ENCODE measurements at places on chromosomes 4 and X.

DNA sequence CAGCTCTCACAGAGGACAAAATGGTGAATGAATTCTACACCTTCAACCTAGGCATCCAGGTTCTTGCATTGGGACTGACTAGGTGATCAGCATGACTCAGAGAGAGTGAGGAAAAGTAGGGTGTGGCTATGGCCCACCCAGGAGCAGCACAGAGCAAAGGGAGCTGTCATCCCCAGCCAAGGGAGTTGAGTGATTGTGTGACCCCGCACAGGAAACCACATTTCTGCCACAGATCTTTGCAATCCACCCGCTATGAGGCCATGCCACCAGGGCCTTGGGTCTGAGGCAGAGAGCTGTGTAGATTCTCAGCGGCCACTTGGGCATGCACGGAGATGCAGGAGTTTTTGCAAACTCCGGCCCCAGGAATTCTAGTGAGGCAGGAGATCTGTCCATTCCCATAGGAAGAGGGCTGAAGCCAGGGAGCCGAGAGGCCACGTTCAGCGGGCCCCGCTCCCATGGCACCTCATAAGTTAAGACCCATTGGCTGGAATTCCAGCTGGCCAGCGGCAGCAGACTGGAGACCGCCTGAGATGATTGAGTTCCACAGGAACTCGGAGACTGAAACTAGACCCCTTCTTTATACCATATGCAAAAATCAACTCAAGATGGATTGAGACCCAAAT lies 75.9 kb downstream of the NAA11 start:
- no peak for DNase-seq

- DNase-seq = no peak
Measured at GRCh38 chr4:38560340-38560739, 103.7 kb upstream of the KLF3 start.

- DNase-seq = no peak
Measured at GRCh38 chr4:139214039-139214534, 37.1 kb upstream of the ELF2 start.

DNA sequence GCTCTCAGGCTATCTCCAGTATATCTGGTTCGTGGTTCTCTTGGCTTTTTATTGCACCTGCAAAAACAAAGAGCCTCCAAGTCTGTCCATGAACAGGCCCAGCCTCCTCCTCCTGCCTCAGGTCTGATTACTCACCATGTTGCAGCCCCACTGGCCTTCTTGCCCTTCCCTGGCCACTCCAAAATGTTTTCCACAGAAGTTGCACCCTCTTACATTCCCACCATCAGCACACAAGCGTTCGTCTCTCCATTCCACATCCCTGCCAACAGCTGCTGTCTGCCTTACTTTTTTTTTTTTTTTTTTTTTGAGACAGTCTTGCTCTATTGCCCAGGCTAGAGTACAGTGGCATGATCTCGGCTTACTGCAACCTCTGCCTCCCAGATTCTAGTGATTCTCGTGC lies 86.7 kb downstream of the RFC1 start:
- DNase-seq = no peak

DNA sequence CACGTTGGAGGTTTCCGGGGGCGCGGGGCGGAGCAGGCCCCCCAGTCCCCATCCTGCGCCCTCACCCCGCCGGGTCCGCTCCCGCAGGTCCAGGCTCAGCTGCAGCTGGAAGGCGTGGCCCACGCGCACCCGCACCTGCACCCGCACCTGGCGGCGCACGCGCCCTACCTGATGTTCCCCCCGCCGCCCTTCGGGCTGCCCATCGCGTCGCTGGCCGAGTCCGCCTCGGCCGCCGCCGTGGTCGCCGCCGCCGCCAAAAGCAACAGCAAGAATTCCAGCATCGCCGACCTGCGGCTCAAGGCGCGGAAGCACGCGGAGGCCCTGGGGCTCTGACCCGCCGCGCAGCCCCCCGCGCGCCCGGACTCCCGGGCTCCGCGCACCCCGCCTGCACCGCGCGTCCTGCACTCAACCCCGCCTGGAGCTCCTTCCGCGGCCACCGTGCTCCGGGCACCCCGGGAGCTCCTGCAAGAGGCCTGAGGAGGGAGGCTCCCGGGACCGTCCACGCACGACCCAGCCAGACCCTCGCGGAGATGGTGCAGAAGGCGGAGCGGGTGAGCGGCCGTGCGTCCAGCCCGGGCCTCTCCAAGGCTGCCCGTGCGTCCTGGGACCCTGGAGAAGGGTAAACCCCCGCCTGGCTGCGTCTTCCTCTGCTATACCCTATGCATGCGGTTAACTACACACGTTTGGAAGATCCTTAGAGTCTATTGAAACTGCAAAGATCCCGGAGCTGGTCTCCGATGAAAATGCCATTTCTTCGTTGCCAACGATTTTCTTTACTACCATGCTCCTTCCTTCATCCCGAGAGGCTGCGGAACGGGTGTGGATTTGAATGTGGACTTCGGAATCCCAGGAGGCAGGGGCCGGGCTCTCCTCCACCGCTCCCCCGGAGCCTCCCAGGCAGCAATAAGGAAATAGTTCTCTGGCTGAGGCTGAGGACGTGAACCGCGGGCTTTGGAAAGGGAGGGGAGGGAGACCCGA lies 14.0 kb downstream of the SHOX start:
- no peak for DNase-seq

DNA sequence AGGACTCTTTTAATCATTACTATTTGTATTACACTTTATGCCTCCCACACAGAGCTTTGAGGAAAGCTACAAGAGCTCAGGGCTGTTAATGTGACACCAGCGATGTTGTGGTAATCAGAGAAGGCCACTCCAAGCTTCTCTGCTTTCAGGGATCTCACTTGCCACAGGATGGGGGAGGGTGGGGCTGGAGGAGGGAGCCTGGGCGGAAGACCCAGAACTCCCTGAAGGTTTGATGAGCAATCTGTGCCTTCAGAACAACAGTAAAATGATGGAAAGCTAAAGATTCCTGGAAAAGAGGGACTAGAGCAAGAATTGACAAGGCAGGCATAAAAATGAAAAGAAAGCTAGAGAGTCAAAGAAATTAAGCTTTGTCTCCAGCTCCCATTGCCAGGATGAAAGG lies 75.6 kb downstream of the MAML3 start:
- DNase-seq = no peak

DNA sequence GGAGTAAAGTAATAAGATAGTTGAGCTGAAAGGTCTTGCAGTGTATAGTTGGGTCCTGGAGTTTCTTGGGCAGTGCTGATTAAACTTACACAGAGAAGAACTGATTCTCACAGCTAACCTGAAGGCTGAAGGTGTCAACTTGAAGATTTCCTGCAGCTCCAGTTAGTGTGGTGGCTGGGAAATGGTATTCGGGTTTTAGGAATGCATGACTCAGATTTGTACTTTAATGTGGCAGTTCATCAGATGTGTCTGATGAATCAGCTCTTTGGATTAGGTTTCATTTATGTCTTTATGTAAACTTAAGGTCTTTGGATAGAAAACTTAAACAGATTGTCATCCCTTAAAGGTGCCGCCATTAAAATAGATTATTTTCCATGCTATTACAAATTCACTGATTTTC lies 200.0 kb downstream of the IL1RAPL1 start:
- DNase-seq = no peak

- DNase-seq = no peak
Measured at GRCh38 chr4:179268791-179269190, 1826.6 kb upstream of the AGA start.

- DNase-seq = no peak
Measured at GRCh38 chr4:184357772-184358171, 116.6 kb downstream of the IRF2 start.

DNA sequence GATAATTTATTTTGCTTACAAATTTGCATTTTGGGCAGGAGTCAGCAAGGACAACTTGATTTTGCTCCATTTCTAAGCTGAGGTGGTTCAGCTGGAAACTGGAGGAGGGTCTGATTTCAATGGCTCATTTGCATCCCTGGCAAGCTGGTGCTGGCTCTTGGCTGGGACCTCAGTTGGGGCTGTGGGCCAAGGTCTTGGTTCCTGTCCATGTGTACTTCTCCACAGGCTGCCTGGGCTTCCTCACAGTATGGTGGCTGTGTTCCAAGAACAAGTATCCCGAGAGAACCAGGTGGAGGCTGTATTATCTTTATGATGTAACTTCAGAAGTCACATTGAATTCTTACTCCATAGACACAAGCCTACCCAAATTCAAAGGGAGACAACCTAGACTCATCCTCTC lies 77.0 kb upstream of the STX18 start:
- no peak for DNase-seq

DNA sequence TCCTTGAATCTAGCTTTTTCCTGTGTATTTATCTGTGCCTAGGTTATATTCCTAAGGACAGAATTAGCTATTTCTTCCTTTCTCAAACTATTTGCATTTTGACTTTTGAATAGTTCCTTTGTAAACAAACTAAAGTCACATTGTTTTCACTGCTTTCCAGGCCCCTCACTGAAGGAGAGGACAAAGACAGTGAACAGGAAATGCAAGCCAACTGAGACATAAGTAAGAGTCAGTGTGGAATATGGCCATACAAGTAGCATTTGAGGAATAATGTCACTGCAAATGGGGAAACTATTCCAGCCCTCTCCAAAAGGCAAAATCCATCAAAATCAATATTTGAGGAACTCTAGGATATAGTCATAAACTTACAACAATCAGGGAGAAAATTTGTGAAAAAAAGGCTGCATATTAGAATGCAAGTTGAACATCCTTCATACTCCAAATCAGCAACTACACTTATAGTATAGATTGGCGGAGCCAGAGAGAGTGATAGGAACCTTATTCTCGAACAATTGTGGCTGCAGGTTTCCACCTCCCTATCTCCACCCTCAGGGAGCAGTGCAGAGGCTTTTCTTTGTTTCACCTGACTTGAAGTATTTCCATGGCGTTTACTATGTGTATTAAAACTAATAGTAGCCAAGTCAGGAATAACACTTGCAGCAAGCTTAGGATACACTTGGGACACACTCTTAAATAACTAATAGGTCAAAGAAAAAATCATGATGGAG lies 1110.4 kb upstream of the ADGRL3 start:
- DNase-seq = no peak

DNA sequence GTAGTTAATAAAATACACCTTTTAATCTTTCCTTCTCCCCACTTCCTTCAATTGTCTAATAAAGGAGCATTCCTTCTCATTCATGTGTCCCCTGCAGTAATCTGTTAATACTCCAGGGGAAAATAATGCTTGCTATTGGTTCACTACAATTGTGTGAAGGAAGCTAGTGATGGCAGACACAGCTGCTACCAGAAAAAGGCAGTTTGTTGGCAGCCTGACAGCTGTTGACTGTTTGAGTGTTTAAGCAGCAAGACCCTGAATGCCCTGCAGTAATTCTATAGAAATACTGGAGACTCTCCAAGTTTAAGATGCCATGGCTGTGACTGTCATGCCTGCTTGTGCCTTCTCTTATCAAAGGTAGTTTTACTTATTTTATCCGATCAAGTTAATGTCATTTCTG lies 359.5 kb downstream of the C4orf33 start:
- no peak for DNase-seq

DNA sequence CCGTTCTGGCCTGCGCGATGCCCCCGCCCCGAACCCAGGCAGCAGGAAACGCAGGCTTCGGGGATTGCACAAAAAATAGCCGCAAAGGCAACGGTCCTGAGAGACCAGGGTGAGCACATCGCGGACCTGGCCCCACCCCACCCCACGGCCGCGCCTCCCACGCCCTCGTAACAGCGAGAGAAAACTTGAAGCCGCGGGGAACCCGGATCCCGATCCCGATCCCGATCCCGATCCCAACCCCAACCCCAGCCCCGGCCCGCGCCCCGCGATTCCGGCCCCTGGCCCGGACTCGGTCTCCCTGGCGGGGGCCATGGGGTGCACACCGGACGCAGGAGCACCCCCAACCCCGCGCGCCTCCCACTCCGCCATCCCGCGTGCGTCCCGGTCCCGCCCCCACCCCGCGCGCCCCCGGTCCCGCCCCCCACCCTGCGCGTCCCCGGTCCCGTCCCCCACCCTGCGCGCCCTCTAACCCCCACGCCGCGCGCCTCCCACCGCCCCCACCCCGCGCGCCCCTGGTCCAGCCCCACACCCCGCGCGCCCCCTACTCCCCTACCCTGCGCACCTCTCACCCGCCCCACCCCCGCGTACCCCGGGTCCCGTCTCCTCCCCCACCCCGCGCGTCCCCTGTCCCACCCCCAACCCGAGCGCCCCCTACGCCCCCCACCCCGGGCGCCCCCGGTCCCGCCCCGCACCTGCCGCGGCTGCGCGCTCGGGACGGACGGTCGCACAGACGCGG lies 29.0 kb downstream of the NOP14 start:
- no peak for DNase-seq

DNA sequence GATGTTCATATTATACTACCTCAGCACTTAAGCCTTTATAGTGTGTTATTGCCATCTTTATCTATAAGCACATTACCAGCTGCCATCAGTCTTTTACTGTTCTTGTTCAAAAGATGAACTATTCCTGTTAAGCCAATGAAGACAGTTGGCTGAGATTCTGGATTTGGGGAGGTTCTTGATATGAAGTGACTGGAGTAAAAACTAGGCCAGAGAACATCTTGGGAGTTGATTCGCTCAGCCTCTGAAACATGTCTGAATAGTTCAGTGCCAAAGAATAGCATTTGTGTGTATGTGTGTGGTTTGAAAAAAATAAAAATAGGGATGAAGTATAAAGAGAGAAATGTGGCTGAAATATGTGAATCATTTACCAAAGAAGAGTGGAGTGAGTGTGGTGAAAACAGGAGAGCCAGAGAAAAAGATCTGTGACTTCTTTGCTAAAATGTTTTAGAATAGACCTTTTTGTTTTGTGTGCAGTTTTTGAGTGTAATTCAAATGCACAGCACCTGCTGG lies 15.2 kb downstream of the EXOC1 start:
- DNase-seq = no peak

GRCh38 chr4:40438384-40439026 lies 103.4 kb downstream of the CHRNA9 start:
- no peak for DNase-seq

DNA sequence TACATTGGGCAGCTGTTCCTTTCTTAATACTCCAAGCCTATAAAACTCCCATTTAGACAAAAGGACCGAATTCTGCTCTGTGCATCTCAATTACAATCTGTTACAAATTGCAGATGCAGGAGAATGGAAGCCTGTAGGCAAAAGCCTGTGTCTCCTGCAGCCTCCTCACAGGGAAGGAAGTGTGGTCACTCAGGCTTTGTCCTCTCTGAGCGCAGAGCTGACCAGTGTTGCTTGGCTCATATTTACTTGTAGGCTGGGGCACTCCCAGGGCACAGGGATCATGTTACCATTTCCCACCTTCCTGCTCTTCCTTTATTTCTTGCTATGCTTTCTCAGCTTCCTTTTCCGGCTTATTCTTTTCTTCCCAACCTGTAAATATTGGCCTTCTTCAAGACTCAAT lies 15.7 kb downstream of the SUPT20HL2 start:
- DNase-seq = no peak

- DNase-seq = no peak
Measured at GRCh38 chrX:19557822-19558221, 42.5 kb upstream of the MAP3K15 start.
